CD4-positive, CD25-positive, alpha-beta regulatory T cell (primary cell): ENCODE measurements at places on chromosomes 7 and 10.

DNA sequence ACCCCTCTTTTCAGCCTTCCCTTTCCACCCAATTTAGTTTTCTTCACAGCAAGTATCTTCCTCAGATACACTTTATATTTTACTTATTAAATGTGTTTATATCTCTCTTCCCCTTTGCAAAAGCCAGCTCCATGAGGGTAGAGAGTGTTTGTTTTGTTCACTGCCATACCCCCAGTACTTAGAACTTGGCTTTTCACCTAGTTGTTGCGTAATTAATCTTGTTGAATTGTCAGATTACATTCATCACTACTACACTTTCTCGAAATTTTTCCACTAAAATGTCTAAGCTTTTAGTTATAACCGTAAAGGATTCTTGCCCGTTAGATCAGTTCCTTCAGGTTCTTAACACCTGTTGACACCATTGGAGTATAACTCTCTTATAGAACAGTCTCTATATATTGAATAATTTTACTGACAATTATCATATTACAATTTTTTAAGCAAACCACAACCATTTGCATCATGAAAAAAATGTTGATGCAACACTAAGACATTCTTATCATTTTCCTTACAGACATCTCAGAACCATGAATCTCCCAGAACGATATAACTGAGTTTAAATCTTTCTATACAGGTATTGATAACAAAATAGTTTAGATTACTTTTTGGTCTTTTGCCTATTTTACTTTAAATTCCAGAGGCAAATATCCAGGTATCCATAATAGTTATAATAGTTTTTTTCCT is 29.9 kb downstream of the VWDE start:
- no peak for DNase-seq

- no peak for DNase-seq
Observed at GRCh38 chr10:77501152-77501845, 136.3 kb downstream of the KCNMA1 start.

- DNase-seq: no peak
Observed at GRCh38 chr7:91079487-91079886, 184.7 kb upstream of the FZD1 start.

DNA sequence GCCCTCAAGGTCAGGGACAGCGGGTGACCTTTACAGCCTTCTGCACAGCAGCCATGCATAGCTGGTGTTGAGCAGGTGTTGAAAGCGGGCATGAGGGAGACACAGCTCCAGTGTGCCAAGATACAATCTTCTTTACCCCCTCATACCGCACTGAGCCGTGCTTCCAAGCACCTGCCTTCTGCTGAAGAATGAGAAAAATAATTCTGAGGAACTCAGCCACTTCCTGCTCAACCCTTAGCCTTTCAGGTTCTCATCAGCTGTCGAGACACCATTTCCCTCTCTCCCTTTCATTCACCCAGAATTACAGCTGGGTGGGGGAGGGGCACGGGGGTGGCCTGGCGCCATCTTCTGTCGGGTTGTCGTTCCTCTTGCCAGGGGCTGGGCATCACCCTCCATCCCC is 58.6 kb downstream of the COL13A1 start:
- no peak for DNase-seq

- DNase-seq: no peak
Observed at GRCh38 chr10:90652519-90652918, 205.3 kb downstream of the HTR7 start.

DNA sequence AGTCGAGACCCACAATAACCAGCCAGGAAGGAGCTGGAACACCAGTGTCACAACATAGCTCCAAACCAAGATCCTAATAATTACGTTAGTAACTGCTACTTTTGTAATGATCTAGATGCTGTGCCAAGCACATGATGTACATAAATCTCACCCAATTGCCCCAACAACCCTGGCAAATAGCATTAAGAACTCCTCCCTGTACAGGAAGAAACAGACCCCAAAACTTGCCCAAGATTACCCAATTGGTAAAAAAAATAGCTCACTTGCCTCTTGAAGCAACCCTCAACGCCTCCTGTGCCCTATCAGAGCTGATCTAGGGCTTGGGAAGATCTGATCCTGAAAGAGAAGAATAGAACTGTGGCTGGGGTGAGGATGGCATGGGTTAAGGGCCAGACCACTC is 628.7 kb upstream of the AUTS2 start:
- DNase-seq: no peak

GRCh38 chr7:111172564-111173257 is 81.8 kb downstream of the LRRN3 start:
- no peak for DNase-seq

DNA sequence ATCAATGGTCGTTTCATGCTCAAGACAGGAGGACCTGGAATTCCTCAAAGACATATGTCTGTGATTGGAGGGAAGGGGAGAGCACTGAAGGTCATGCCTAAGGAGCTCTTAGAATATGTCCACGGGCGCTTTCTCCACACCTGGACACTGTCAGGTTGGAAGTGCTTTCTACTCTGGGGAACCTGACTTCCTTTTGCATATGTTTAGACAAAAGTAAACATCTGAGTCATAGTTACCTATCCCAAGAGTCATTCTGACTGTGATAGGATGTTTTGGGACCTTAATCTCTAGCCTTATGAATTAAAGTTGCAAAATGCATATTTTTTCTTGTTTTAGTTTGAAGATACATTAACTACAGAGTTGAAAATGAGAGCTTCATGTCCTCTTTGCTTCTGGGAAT is 251.7 kb downstream of the KLF6 start:
- no peak for DNase-seq

GRCh38 chr7:152851881-152852417 is 92.4 kb downstream of the ACTR3B start:
- DNase-seq: no peak

GRCh38 chr7:89223900-89224395 is 428.4 kb upstream of the TEX47 start:
- DNase-seq: no peak

GRCh38 chr7:149071641-149072437 is 18.7 kb downstream of the ZNF786 start:
- peak; percentile 40 for DNase-seq

- DNase-seq: no peak
Observed at GRCh38 chr10:96747734-96748550, 27.6 kb upstream of the PIK3AP1 start.

- DNase-seq: peak; percentile 81
Observed at GRCh38 chr7:18638594-18639452, 143.3 kb downstream of the HDAC9 start.

DNA sequence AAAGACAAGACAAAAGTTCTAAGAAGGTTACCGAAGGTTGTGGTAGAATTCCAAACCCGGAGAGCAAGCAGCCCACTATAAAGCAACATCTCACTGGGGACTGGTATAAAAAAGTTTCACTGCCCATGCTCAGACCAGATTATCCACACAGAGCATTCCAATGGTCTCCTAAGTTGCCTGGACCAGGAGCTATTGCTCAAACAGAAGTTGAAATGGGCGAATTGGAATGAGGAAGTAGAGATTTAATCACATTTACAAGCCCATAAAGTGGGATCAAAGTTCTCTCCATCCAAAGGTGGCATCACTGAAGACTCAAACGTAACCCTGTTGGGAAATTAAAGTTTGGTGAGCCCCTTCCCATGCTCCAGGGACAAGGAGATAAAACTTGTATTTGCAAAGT is 19.8 kb downstream of the OR2F1 start:
- no peak for DNase-seq

DNA sequence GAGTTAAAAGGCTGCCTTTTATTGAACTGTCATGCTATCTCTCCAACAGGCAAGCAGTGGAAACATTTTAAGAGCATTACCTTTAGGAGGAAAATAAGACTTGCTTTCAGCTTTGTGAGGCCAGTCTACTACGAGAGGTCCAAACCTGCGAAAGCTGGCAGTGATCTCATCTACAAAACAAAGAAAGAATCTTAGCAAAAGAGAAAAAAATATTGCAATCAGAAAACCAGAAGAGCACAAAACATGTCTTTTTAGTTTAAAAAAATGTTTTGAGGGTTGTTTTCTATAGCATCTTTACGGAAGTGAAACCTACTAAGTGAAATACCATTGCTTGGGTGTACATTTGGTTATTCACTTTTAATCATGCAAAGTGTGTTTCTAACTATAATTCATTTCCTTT is 147.9 kb downstream of the CPEB3 start:
- no peak for DNase-seq

GRCh38 chr10:17236468-17237148 is 8.6 kb downstream of the VIM start:
- no peak for DNase-seq

GRCh38 chr10:25261110-25261509 is 86.3 kb downstream of the GPR158 start:
- no peak for DNase-seq

DNA sequence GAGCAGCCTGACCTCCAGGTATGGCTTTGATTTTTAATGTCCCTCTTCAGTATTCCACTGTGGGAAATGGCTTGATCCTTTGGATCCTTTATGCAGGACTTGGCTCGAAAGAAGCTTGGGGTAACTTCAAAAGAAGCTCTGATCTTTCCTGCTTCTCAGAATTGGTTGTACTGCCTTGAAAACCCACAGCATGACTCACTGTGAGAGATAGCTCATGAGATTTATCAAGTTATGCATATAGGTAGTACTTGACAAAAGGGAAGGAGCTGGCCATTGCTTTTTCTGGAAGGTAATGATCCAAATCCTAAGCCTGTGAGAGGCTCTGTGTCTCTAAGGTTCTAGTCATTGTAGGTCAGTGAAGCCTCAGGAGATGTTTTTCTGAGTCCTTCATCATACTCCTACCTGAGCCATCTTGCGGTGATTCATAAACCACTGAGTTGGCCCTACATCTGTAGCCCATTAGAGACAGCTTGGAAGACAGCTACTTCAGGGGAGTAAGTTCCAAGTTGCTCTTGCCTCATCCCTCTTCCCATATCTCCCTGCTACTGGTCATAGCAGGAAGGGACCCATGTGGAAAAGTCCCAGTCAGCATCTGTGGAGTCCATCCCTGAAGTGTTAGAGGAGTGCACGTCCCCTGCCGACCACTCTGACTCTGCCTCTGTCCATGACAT is 36.7 kb upstream of the NFKB2 start:
- peak; percentile 34 for DNase-seq

- DNase-seq: no peak
Observed at GRCh38 chr10:15348579-15348978, 22.5 kb downstream of the FAM171A1 start.

GRCh38 chr7:22885797-22886261 is 63.2 kb upstream of the TOMM7 start:
- DNase-seq: no peak

DNA sequence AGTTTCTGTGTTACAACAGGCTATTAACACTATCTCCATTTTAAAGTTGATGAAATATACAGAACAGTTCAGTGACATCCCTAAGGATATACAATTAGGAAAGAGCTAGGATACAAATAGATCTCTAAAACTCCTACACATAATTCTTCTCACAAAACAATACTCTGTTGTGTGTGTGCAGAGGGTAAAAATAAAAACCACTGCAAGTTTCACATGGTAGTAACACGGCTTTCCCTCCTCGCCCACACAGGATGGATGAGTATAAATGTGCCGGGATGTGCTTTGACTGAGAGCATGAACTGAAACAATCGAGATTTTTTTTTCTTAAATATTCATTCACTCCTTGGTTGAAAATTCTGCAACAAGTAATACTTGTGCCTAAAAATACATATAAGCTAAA is 131.5 kb upstream of the C1QL3 start:
- no peak for DNase-seq

DNA sequence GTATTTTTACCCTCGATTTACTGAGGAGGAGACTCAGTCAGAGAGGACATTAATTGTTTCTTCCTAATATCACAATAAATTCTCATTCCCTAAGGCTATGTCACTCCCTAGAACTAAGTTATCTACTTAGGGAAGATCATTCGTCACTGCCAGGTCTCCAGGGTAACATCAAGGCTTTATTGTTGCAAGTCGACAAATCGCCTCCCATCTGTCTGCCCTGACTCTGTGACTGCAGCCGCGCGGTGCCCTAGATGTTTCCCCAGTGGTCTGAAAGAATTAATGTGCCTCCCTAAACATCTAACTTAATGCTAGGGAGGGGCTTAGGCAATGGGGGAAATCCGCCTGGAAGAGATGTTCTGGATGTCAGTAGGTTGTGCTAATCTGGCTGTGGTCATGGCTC is 558.8 kb upstream of the C7orf33 start:
- no peak for DNase-seq

DNA sequence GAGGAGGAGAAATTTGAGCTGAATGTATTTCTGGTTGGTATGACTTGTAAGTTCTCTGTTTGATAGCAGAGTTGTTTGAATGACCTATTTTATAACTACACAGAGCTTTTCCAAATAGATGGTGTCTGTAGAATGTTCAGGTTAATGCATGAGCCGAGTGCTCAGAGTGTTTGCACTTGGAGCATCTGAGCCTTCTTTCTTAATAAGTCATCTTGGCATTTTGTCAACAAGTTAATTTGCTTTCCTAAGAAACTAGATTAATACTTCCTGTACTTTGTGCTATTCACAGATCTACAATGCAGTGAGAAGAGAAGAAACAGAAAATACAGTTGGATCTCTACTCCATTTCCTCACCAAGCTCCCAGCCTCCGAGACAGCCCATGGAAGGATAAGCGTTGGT is 138.2 kb downstream of the PLCE1 start:
- no peak for DNase-seq

GRCh38 chr7:135877805-135878204 is 99.4 kb downstream of the MTPN start:
- DNase-seq: no peak

DNA sequence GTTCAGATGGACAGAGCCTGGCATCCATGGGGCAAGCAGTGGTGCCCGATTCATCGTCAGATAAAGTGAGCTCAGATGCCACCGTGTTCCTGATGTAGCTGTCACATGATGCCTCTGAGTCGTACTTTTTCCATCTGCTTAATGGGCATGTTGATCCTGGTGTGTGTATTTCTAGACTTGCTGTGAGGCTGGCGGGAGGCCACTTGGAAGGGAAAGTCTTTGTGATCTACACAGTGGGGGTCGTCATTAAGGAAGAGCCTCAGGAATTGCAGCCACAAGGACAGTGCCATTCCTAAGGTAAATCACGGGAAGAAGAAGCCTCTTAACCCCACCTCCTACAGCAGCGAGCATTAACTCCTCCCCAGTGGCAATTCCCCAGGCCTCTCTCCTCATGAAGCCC is 63.0 kb downstream of the RGS10 start:
- DNase-seq: no peak

DNA sequence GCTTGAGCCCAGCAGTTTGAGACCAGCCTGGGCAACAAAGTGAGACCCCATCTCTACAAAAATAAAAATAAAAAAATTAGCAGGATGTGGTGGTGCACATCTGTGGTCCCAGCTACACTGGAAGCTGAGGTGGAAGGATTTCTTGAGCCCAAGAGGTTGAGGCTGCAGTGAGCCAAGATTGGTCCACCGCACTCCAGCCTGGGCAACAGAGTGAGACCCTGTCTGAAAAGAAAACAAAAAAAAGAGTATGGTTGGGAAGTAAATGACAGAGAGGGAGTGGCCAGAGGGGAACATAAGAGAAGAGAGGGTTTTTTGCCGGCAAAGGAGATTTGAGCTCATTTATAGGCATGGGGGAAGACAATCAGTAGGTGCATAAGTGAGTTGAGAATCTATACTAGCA is 19.7 kb downstream of the PLXDC2 start:
- no peak for DNase-seq
